ENCODE measurements at places on chromosomes 4 and X.

GRCh38 chr4:10659251-10659650, 25.3 kb downstream of the CLNK start:
- DNase-seq, result no peak

- peak; percentile 6 for DNase-seq
Measured at GRCh38 chr4:15239866-15240265, 188.0 kb upstream of the C1QTNF7 start.

GRCh38 chrX:39427906-39428305, 626.6 kb downstream of the MID1IP1 start:
- peak; percentile 4 for DNase-seq

DNA sequence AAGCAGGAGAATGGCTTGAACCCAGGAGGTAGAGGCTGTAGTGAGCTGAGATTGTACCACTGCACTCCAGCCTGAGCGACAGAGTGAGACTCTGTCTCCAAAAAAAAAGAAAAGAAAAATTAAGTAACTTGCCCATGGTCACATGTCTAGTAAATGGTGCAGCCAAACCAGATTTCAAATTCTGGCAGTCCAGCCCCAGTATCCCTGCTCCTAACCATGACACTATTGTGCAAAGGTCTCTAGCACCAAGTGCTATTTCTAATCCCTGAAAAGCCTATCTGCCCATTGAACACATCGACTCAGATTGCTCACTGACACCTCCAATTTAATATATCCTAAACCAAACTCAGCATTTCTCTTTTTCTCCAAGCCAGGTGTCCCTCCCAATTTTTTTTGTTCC, 7.6 kb upstream of the LAMP2 start:
- DNase-seq, result no peak

DNA sequence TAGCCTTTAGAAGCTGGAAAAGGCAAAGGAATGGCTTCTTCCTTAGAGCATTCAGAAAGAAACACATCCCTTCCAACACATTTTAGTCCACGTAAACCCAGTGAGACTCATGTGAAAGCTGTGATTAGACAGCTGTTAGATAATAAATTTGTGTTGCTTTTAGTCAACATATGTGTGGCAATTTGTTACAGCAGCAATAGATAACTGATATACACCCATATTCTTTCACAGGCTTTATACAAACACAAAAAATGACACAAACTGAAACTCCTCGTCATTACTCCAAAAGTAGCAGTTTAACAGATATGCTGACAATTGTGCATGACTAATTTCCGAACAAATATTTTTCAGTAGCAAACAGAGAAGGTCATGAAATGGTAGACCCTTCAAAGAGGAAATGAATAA, 65.3 kb downstream of the ANTXR2 start:
- DNase-seq, result no peak

- peak; percentile 39 for DNase-seq
Measured at GRCh38 chr4:122602277-122603142, 18.4 kb downstream of the IL21 start.

DNA sequence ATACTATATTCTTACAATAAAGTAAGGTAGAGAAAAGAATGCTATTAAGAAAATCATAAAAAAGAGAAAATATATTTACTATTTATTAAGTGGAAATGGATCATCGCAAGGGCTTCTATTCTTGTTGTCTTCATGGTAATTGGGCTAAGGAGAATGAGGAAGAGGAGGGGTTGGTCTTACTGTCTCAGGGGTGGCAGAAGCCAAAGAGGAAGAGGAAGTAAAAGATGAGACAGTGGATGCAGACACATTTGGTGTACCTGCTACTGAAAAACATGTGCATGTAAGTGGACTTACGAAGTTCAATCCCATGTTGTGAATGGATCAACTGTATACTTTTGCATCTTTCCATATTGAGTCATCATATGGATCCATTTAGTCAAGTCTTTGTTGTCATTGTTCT, 1502.1 kb upstream of the ADGRL3 start:
- DNase-seq, result no peak

DNA sequence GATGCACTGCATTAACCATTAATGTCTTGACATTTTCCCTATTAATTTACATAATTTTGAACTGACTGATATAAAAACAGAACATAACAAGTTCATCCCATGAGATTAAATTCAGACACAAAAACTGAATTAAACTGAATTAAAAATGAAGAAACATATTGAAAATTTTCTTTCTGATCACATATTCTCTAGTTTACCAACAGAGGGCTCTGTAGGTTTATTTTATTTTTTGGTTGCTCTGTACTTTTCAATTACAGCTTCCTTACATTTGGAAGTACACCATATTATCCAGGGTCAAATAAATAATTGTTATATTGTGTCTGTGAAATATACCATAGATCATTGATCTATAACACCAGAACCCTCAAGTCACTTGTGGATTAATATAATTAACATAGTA, 27.3 kb upstream of the CT83 start:
- DNase-seq, result peak; percentile 2

GRCh38 chrX:136711147-136711546, 63.2 kb downstream of the CD40LG start:
- peak; percentile 27 for DNase-seq

GRCh38 chr4:169045862-169046584, 36.0 kb upstream of the CBR4 start:
- no peak for DNase-seq

DNA sequence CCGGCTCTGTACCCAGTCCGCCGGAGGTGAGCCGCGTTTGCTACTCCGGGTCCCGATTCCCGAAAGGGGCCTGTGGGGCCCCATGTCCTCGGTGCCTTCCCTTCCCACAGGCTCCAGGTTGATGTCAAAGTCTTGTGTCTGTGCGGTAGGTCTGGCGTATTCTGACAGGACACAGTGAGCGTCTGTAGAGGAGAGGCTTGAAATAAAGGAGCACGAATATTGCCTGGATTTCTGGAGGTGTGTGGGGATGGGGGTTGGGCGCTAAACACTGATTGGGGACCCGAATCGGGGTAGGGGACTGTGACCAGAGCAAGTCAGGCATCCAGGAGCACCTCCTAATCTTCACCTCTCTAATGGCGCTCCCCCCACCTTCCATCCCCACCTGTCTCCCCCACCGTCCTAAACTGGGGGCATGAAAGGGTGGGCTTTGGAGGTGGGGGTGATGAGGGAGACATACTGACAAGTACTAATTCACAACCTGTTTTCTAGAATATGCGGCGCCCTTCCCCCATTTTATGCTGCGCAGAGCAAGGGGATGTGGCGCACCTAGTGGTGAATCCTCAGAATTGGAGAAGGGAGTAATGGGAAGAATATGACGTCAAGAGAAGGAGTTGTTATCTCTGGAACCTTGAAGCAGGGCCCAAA, 855 bp downstream of the GPRASP2 start:
- DNase-seq, result peak; percentile 41

DNA sequence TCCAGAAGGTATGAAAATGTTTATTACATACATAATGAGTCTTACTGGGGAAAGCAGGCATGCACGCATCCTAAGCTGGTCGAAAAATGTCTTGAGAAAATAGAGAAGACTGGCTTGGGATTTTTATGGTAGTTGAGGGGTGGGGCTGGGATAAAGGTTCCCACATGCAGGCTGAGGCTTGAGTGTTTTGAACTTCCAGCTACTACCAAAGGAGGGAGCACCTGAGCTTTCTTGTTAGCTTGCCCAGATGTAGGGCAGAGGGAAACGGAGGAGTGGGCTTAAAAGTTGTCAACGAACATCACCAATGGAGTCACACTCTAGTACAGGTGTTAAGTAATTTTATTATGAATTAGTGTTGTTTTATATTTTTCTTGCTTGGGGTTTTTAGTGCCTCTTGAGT, 39.6 kb upstream of the SRPX start:
- DNase-seq, result peak; percentile 15

GRCh38 chrX:48890296-48890925, 7.2 kb downstream of the TIMM17B start:
- DNase-seq, result no peak

DNA sequence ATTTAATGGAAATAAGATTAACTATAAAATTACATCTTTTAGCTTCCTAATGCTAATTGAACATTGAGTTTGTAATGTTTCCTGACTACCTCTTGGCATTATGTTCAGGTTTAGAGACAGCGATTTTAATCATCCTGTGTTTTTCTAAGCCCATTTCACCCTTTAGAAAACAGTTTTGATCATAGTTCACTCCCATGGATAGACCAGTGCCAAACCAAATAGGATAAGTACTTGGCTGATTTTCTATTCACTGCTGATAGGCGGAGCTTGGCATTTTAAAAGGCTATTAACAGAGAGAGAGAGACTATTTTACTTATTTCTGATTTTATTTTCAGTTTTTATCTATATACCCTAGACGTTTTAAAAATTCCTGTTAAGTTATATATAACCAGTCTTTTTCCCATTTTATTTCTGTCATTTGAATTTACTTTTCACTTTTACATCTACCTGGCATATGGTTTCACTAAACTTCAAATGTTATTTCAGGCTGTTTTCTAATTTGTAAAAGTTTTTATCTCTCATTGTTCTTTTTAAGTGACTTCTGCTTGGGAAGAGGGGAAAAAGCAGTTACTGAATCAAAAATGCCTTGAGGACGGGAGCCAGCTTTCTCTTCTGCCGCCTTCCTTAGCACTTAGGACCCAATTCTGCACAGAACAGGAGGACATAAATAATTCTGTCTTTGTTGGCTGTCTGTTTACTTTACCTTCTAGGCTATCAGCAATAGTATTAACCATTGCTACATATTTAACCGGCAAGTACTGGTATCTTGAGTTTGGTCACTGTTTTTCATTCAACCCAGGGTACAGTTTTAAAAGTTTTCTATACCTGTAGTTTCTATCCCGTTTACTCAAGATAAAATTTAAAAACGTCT, 46.4 kb downstream of the SGMS2 start:
- DNase-seq, result no peak

DNA sequence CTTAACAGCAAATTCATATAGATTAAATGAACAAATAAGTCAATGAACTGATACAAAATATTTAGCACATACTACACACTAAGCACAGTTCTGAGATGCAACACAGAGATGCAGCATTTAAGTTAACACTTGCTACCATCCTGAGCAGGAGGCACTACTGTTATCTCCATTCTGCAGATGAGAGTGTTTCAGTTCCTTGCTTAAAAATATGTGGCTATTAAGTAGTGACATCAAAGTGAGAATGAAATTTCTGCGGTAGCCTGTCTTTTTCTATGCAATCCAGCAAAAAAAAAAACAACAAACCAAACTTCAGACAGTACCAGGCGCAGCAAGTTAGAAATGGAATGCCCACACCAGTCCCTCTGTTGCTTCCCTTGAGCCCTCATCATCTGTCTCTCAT, 90.8 kb downstream of the SHISA3 start:
- DNase-seq, result no peak

- DNase-seq, result no peak
Measured at GRCh38 chr4:77393996-77394395, 211.6 kb upstream of the CXCL13 start.

- DNase-seq, result no peak
Measured at GRCh38 chr4:37008199-37008598, 236.3 kb upstream of the NWD2 start.

GRCh38 chr4:114811564-114812301, 213.1 kb downstream of the UGT8 start:
- DNase-seq, result no peak

GRCh38 chr4:86512631-86513030, 81.5 kb upstream of the PTPN13 start:
- DNase-seq, result no peak

DNA sequence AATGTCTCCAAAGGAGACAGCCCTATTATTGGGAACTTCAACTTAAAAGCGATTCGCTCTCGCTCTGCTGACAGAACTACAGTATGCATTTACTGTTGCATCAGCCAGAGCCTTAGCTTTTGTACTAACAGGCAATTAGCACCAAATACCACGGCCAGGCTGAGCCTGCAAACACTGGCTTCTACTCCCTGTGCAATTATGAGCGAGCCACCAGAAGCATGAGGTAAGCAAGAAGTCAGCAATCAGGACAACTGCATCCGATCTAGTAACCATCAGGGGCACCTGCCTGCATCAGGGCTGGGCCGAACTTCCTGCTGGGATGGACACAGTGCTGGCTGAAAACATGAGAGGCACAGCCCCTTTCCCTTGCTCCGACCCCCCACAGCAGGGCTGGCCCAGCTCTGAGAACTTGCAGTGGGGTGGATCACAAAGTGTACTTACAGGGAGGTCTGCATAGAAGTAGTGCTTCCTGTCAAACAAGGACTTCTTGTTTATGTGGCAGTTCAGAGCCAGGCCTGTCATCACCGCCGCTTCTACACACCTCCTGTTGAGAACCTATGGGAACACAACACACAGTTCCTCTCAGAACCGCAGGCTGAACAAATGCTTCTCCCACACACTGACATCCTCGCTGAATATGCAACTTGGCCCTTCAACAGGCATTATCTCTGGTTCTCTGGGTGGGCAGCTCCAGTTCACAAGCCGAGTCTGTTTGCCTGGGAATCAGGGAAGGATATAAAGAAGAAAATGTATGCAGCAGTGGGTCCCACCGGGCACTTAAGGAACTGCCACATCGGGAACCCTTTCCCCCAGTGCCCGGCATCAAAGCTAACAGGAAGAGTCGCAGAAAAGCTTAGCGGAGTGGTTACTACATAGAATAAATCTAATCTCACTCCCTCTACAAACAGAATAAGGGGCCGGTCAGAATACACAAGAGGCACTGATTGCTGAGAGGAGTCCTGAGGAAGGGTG, 41.5 kb downstream of the GATB start:
- DNase-seq, result no peak

- no peak for DNase-seq
Measured at GRCh38 chrX:140508958-140509357, 4.1 kb upstream of the SOX3 start.

- DNase-seq, result no peak
Measured at GRCh38 chr4:187232196-187232595, 508.5 kb upstream of the FAT1 start.

DNA sequence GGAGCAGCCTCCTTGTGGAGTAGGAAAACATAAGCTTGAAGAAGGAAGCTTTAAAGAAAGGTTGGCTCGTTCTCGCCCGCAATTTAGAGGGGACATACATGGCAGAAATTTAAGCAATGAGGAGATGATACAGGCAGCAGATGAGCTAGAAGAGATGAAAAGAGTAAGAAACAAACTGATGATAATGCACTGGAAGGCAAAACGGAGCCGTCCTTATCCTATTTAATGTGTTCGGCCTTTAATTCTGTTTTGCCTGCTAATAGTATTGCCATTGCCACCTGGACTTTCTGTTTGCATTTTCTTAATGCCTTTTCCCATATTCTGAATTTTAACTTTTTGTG, 1.4 kb downstream of the TCEAL1 start:
- no peak for DNase-seq

- no peak for DNase-seq
Measured at GRCh38 chr4:46508216-46508615, 118.3 kb upstream of the GABRA2 start.

- no peak for DNase-seq
Measured at GRCh38 chrX:10854594-10854993, 234.2 kb upstream of the MID1 start.

GRCh38 chr4:4574052-4574451, 32.2 kb upstream of the STX18 start:
- DNase-seq, result no peak

All from GM03348 (cell line).